ENCODE measurements at places on chromosomes 12 and 14.

DNA sequence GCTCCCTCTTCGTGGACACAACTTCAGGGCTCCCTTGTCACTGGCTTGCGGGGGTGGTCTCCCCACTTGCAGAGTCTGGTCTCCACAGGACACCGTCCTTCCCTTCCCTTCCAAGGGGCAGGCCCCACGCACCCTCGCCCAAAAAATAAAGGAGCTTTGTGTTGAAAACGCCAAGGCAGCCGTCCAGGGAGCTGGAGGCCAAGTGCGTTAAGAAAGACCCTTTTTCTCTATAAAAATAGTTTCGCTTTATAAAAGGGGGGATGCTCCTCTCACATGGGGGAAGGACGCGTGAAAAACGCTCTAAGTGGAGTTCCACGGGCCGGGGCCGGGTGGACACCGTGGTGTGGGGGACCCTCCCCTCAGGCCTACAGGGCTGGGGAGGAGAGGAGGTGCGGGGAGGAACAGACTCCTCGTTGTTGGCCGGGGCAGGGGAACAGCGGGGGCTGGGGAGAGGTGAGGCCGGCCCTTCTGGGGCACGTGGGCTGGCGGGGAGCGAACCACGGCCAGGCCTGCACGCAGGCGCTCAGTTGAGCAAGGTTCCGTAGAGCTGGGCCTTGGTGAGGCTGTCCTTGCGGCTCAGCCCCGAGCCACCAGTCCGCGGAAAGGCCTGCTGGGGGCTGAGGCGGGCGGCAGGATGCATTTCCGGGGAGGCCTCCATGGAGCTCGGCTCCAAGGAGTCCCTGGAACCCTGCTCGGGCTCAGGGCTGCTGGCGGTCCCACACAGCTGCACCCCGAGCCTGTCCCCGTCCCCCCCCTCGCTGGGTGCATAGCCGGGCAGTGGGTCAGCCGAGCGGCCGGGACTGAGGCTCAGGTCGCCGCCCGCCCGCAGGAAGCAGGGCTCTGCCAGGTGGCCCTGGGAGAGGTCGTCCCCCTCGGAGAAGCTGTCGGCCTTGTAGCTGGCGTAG lies 49.5 kb downstream of the BEGAIN start:
- DNase-seq = no peak

GRCh38 chr14:90839024-90839888 lies 23.0 kb upstream of the TTC7B start:
- peak; percentile 95 for DNase-seq

DNA sequence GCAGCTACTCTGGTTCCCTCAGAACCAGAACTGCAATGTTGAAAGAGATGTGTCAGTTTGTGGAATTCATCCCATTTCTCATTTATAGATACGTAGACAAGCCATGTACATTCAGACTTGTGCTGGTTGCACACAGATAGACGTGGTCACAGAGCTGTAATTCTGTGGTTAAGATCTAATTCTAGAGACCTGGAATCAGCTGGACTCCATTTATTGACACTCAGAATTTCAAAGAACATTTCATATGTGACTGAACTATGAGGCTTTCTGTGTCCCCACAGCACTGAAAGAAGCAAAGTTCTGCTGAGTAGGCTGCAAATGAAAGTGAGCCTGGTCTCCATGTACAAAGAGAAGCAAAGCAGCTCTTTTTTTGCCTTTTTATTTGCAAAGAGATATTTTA lies 220.2 kb upstream of the NAV3 start:
- DNase-seq = no peak

GRCh38 chr14:92040431-92041051 lies 682 bp upstream of the TRIP11 start:
- peak; percentile 15 for DNase-seq

DNA sequence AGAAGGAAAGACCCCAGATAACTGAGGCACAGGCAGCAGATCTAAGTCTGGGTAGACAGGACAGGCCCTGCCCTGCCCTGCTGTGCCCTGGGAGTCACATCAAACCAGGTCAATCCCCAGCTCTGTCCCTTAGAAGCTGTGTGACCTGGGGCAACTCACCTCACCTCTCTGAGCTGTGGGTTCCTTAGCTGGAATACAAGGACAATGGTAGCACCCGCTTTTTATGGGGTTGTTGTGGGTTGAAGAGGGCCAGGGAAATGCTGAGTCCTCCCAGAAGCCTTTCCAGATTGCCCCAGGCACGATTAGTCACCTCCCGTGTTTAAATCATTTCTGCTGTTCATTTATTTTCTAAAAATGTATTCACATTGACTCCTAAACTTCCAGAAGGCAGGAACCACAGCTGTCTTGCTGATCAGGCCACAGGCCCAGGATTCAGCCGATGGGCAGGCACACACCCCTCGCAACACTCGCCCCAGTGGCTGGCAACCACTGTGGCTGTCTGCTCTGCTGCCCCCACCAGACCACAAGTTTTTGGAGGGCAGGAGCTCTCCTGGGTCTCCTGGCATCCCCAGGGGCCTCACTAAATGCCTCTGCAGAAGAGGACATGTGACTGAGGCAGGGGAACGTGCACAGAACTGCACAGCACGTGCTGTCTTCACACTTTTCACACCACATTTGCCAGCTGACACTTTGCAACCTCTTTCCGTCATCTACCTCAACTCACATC lies 3.0 kb downstream of the SELPLG start:
- no peak for DNase-seq

DNA sequence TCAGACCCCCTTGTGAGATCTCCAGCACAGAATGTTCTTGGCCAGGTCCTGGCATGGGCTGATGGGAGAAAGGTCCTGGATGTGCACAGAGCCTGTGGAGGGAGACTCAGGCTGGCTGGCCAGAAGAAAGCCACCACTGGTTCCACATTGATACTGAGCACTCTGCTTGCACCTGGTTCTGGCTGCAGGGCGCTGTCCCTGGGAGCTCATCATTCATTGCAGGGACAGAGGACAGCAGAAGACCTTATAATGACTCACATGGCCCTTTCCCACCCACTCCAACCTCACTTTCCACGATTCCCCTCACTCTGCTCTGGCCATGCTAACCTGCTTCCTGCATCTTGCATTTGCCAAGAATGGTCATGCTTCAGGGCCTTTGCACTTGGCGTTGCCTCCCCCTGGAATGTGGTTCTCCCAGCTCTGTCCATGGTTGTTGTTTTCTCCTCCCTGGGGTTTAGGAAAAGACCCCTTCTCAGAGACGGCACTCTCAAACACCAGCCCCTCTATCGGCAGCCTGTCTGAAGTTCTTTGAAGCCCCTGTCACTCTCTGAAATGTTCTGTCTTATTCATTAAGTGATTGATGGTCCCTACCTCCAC lies 10.3 kb downstream of the KRT7 start:
- DNase-seq = no peak

GRCh38 chr12:70842942-70843341 lies 77.6 kb downstream of the PTPRR start:
- DNase-seq = no peak

- no peak for DNase-seq
Measured at GRCh38 chr14:58167891-58168290, 15.9 kb upstream of the ARMH4 start.

GRCh38 chr12:63090716-63091115 lies 60.3 kb downstream of the AVPR1A start:
- DNase-seq = no peak

- DNase-seq = peak; percentile 56
Measured at GRCh38 chr12:127903146-127903545, 363.8 kb upstream of the TMEM132C start.

GRCh38 chr12:49296836-49297694 lies 2.1 kb downstream of the PRPH start:
- no peak for DNase-seq

DNA sequence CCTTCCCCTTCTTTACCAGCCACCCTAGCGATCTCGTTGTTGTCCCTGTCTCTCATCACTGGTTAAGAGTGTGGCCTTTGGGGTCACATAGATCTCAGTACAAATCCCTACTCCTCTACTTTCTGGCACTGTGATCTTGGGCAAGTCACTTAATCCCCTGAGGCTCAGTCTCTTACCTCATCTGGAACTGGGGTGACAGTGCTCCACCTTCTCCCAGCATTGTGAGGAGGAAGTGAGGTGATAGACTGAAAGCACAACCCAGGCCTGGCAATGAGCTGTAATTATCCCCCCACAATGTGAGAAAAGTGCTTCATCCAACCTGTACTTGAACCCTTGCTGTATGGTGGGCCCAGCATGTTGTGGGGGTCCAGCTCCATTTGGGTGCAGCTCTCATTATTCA lies 48.0 kb downstream of the IRAK3 start:
- DNase-seq = no peak

GRCh38 chr12:90979951-90980350 lies 24.8 kb downstream of the EPYC start:
- peak; percentile 81 for DNase-seq

DNA sequence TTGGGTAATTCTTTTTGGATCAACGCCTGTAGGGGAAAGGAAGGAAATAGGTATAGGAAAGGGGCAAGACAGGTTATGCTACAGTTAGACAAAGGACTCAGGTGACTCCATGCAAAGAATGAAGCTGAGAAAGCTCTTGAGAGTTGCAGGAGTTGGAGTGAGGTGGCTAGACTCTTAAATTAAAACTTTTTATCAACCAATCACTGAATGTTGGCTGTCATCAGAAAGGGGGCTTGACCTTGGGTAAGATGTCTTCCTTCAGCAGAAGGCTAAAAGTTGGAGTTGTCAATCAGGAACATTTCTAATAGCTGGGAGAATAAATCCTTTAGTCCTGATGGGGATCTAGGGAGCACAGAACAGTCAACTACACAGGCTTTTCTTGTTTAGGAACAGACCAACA lies 595.4 kb downstream of the SLC16A7 start:
- no peak for DNase-seq

- DNase-seq = no peak
Measured at GRCh38 chr14:75399321-75399720, 28.5 kb upstream of the JDP2 start.

DNA sequence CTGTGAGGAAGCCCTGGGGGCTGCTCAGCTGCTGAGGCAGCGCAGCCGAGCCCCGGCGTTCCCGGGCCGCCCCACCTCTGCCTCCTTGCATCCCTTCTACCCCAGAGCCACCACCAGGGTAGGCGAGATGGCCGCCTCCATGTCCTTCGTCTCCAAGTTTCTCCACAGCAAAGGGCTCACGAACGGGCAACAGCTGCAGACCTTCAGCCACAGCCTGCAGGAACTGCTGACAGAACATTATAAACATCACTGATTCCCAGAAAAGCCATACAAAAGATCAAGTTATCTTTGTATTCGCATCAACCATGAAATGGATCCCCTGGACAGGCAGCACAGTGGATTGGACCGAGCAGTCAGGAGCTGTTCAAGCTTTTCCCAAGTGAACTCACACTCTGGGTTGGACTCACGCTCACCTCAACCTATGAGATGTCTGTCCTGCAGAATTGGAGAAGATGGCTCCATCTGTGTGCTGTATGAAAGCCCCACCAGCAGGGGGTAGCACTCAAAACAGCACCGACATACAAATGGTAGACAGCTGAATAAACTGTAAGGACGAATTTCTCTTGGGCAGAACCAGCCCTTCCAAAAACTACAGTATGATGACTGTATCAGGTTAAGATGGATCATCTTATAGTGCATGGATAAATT lies 19.4 kb upstream of the A2M start:
- no peak for DNase-seq

GRCh38 chr12:131896811-131897270 lies 2.4 kb downstream of the ULK1 start:
- DNase-seq = no peak

GRCh38 chr14:94548999-94549985 lies 11.9 kb upstream of the SERPINA4 start:
- no peak for DNase-seq

DNA sequence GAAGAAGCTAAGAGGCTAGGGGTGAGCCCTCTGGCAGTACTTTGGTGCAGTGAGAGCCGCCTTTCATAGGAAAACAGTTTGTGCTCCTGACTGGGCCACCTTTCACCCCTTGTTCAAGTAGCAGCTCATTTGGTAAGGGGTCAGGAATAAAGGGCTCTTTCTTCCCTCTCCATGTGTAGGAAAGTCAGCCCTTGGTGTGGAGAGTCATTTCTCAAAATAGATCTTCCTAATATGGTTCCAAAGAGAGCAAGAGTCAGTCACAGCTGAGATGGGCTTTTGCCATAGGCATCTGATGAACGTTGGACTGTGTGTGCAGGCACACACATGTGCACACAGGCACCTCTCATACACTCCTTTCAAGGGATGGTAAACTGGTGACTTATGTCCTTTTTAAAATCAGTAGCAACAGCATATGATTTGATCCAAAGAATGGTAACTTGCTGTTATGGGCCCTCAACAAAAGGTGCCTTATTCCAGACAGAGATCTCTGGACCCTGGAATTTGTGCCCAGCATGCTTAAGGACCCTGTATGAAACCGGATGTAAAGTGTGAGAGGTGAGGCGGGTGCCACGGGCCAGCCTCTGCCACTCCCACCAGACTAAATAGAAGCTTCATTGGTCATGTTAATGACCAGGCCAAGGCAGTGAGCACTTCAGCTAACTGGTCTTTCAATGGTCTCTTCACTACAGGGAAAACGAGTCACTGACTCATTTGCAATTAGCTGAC lies 16.7 kb upstream of the RIC8B start:
- no peak for DNase-seq

- DNase-seq = no peak
Measured at GRCh38 chr14:85572011-85572410, 42.1 kb downstream of the FLRT2 start.

DNA sequence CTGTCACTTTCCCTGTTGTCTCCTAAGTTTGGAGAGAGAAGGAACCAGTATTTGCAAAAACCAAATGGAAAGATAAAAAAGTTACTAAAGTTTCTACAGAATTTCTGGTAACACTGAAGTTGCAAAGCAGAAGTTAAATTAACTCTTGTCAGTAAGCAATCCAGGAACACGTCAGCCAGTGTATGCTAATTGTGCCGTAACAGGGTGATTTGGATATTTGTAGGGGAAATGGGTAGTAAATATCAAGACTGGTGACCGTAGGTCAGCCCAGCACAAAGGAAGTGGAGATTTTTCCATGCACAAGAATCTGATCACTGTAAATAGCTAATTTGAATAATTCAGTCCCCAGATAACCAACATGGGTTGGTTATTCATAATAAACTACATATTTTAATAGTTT lies 2.3 kb downstream of the CDKN1B start:
- peak; percentile 37 for DNase-seq

All from muscle of back (tissue), 13 donors.